Activated CD4-positive, alpha-beta T cell treated with anti-CD3 and anti-CD28 coated beads, Interleukin-2, amount 10 ng/mL, durations not matched to agents 7 days and 5 days (primary cell): ENCODE measurements at places on chromosomes 12 and 14. TPM values are rescaled to one million over a fixed set of nuclear protein-coding genes. Genes with fewer than 3 reads are reported as not detected.

DNA sequence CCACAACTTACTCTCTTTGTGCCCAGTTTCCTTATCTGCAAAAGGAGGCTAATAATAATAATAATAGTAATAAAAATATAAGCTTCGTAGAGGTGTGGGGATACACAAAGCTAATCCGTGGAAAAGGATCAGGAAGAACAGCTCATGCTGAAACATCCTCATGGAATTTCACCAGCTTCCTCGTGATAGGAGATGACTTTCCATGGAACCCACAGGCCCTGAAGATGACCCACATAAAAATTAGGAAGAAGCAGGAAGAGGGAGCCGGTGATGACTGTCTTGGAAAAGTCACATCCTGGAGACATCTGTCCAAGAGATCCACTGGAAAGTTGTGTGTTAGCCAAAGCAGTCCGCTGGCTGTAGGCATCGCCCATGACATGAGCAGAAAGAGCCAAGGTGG, 31.9 kb upstream of the FZD10 start:
- H3K27me3 ChIP-seq, result no peaks in the 10 kb centered on the region
- H3K4me3 ChIP-seq, result no peak overlapping the region
- no peaks in the 10 kb centered on the region for H3K4me1 ChIP-seq
- H3K36me3 ChIP-seq, result no peaks in the 10 kb centered on the region
- DNase-seq, result no peak

DNA sequence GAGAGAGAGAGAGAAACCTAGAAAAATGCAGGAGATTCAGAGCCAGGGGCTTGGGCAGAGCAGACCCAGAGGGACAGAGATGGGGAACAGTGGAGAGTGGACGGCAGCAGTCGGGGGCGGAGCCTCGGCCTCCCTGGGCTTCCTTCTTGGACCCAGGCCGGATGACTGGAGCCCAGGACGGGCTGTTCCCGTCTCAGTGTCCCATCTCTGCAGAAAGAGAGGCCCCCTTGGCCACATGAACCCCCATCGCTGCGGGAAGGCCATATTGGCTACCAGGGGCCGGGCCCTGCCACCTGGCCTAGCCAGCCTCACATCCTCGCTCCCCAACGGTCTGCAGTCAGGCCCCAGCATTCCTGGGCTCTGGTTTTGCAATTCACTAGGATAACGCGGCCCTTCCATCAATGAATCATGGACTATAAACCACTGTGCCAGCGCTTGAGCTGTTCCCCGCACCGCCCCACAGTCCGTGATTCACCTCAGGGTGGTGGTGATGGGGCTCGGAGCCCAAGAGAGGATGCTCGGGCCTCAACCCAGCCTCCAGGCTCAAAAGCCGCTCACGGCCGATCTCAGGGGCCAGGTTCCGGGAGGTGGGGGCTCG, 116.5 kb downstream of the RFLNA start:
- H3K27me3 ChIP-seq, result no peaks in the 10 kb centered on the region
- peak overlapping the region; percentile 61 for H3K27ac ChIP-seq
- H3K4me1 ChIP-seq, result no peaks in the 10 kb centered on the region
- H3K4me3 ChIP-seq, result no peak overlapping the region
- DNase-seq, result no peak

GARIN6 gene
- total RNA-seq, result not detected

GRCh38 chr14:43336351-43336750, 1170.7 kb downstream of the FSCB start:
- no peak overlapping the region for H3K27ac ChIP-seq
- no peaks in the 10 kb centered on the region for H3K27me3 ChIP-seq
- no peak for DNase-seq
- no peak overlapping the region for H3K4me3 ChIP-seq
- H3K4me1 ChIP-seq, result no peaks in the 10 kb centered on the region
- H3K36me3 ChIP-seq, result no peaks in the 10 kb centered on the region

GNB3 gene
- not detected for total RNA-seq

DNA sequence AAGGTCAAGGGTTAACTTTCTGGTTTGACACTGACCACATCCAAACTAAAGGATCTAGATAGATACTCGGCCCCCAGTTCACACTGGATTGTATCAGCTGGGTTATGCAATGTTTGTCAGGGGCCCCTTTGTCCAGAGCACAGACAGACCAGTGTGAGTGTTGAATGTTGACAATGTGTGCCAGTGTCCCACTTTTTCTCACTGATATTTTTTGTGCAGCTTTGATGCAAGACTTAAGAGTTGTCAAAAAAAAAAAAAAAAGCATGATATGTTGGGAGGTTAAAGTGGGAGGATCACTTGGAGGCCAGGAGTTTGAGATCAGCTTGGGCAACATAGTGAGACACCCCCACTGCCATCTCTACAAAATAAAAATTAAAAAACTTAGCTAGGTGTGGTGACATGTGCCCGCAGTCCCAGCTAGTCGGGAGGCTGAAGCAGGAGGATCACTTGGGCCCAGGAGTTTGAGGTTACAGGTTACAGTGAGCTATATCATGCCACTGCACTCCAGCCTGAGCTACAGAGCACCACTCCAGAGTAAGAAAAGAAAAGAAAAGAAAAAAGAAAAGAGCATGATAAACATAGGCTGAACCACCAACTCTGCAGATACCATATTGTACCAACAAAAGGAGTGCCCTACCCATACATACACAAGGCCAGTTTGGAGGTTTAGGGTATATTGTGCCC, 97.5 kb downstream of the LGR5 start:
- H3K4me1 ChIP-seq, result no peaks in the 10 kb centered on the region
- H3K36me3 ChIP-seq, result no peaks in the 10 kb centered on the region
- no peak overlapping the region for H3K27ac ChIP-seq
- H3K4me3 ChIP-seq, result no peak overlapping the region
- H3K27me3 ChIP-seq, result peaks cover 2% of the 10 kb centered on the region
- no peak for DNase-seq

- peak overlapping the region; percentile 15 for H3K27ac ChIP-seq
- peaks cover 5% of the 10 kb centered on the region for H3K36me3 ChIP-seq
- H3K4me3 ChIP-seq, result no peak overlapping the region
Measured at GRCh38 chr12:89756585-89757398, 48.2 kb upstream of the ATP2B1 start.

DNA sequence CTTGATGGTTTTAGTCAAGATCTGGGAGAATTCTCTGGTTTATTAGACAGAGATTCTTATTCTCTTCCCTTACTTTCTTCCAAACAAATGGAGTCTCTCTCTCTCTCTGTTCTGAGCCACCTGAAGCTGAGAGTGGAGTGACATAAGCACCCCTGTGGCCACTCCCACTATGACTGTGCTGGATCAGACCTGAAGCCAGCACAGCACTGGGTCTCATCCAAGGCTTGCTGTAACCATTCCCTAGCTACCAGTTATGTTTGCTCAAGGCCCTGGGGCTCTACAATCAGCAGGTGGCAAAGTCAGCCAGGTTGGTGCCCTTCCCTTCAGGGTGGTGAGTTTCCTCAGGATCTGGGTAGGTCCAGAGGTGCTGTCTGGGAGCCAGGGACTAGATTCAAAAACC, 568.5 kb downstream of the AACS start:
- no peaks in the 10 kb centered on the region for H3K36me3 ChIP-seq
- DNase-seq, result no peak
- H3K27me3 ChIP-seq, result no peaks in the 10 kb centered on the region

IL26 gene
- 1.00 TPM for total RNA-seq

- H3K4me3 ChIP-seq, result no peak overlapping the region
- DNase-seq, result no peak
- H3K4me1 ChIP-seq, result peaks cover 31% of the 10 kb centered on the region
- peaks cover 12% of the 10 kb centered on the region for H3K36me3 ChIP-seq
- H3K27ac ChIP-seq, result no peak overlapping the region
- H3K27me3 ChIP-seq, result no peaks in the 10 kb centered on the region
Measured at GRCh38 chr14:23605931-23606585, 27.5 kb upstream of the JPH4 start.

SERPINA10 gene
- total RNA-seq, result not detected

DNA sequence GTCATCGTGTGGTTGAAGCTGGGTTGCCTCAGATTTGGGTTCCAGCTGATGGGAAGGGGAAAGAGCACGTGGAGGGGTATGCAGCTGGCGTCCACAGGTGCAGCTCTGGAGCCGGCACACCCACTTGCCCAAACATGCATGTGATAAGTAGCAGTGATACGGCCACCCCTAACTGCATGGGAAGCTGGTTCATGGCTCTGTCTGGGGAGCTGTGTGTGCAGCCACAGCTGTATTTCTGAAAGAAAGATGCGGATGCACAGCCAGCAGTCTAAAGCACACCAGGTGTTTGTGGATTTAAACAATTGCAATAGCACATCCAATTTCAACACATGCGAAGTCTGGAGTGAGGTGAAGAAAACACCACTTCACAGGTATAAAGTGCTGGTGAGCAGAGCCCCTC, 181.4 kb downstream of the EFCAB11 start:
- peaks cover 30% of the 10 kb centered on the region for H3K4me1 ChIP-seq
- H3K27ac ChIP-seq, result peak overlapping the region; percentile 54
- H3K36me3 ChIP-seq, result no peaks in the 10 kb centered on the region
- peaks cover 9% of the 10 kb centered on the region for H3K27me3 ChIP-seq
- H3K4me3 ChIP-seq, result peak overlapping the region; percentile 26

SELPLG gene
- total RNA-seq, result 214 TPM

DNA sequence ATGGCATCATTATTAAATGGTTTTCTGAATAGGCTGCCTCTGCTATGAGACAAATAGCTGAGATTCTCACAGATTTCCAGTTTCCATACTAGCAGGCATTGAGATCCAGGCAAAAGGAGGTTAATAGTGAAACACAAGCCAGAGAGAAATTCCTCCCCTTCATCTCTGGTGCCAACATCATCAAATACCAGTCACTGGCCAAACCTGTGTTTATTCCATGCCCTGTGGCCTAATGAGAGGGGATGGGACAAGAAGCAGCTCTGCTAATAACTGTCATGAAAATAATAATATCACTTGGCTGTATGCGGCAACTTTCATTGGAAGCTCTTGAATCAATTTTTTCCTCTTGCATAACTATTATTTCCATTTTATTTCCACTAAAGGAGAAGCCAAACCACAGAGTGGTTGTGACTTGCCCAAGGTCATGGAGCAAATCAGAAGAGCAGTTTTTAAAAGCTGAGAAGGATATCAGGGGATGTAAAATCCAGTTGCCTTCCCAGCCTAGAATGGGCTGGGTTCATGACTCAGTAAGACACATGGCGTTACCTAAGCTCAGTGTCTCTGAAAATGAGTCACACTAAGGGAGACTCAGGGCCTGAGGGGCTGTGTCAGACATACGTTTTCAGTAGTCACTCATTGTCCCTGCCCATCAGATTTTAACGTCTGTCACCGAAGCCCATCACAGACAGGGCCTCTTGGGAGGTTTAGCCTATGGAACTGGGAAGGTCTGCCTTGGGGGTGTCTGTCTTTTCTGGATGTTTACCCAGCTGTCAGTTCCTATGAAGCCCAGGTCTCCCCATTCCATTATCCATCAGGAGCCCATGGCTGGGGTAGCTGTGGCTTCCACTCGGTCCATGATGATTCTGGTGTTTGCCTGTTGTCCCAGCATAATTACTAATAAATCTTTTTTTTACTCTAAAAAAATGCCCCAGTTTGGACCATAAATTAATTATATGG, 208.8 kb upstream of the EEA1 start:
- no peak overlapping the region for H3K27ac ChIP-seq
- no peaks in the 10 kb centered on the region for H3K27me3 ChIP-seq
- H3K4me3 ChIP-seq, result no peak overlapping the region
- peaks cover 19% of the 10 kb centered on the region for H3K4me1 ChIP-seq
- no peaks in the 10 kb centered on the region for H3K36me3 ChIP-seq
- DNase-seq, result no peak

- no peaks in the 10 kb centered on the region for H3K27me3 ChIP-seq
- no peak overlapping the region for H3K27ac ChIP-seq
- H3K4me3 ChIP-seq, result no peak overlapping the region
- H3K36me3 ChIP-seq, result peaks cover 34% of the 10 kb centered on the region
- DNase-seq, result peak; percentile 73
- no peaks in the 10 kb centered on the region for H3K4me1 ChIP-seq
Measured at GRCh38 chr12:118404876-118405521, 28.6 kb downstream of the SUDS3 start.

GRCh38 chr12:47705229-47705565, 633 bp downstream of the RPAP3 start:
- H3K4me3 ChIP-seq, result peak overlapping the region; percentile 90
- peak overlapping the region; percentile 75 for H3K27ac ChIP-seq
- no peak for DNase-seq
- no peaks in the 10 kb centered on the region for H3K27me3 ChIP-seq
- peaks cover 46% of the 10 kb centered on the region for H3K4me1 ChIP-seq
- peaks cover 20% of the 10 kb centered on the region for H3K36me3 ChIP-seq

ART4 gene
- total RNA-seq, result not detected

SPX gene
- total RNA-seq, result not detected

DNA sequence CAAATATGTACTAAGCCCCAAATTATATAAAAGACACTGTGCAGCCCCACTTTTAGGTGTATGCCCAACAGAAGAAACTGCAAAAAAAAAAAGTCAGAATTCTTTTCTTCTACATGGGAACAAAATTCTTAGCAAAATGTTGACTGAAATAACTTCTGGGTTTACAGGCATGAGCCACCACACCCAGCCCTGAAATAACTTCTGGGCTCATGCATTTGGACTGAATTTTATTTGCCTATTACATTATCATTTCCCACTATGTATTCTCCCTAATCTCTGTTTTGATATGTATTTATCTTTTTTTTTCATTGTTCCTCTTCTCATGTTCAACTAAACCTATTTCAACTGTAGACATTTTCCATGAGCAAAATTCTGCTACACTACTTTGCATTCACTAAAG, 169.2 kb downstream of the GRIN2B start:
- no peak overlapping the region for H3K27ac ChIP-seq
- H3K36me3 ChIP-seq, result no peaks in the 10 kb centered on the region
- H3K27me3 ChIP-seq, result peaks cover 2% of the 10 kb centered on the region
- no peak overlapping the region for H3K4me3 ChIP-seq

DNA sequence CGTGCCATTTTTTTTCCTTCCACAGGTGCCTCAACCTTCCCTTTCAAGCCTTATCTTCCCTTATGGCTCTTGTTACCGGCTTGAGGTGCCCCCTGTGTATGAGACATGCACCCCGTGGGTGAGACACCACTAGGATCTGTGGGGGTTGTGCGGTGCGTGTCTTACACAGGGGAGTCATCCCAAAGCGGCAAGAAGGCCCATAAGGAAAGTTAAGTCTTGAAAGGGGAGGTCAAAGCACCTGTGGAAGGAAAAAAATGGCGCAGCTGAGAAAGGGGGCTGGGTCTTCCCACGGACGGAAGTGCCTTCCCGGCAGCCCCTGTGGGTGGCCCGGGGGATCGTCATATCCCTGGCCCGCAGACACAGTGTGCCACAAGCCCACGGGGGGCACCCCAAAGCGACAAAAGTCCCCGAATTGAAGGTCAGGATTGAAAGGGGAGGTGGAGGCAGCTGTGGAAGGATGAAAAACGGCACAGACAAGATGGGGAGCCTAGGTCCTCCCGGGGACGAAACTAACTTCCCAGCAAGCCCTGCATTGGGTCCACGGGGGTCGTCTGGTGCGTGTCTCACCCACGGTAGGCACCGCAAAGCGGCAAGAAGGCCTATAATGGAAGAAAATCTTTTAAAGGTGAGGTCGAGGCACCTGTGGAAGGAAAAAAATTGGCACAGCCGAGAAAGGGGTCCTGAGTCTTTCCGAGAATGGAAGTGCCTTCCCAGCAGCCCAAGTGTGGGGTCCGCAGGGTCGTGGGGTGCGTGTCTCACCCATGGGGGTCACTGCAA, 273.3 kb downstream of the ALG10 start:
- no peak for DNase-seq
- H3K27me3 ChIP-seq, result no peaks in the 10 kb centered on the region
- peaks cover 2% of the 10 kb centered on the region for H3K36me3 ChIP-seq
- H3K4me3 ChIP-seq, result no peak overlapping the region
- no peak overlapping the region for H3K27ac ChIP-seq
- no peaks in the 10 kb centered on the region for H3K4me1 ChIP-seq
